AG04450 (cell line): ENCODE measurements at places on chromosomes 6 and 20. TPM values are rescaled to one million over a fixed set of nuclear protein-coding genes. Genes with fewer than 3 reads are reported as not detected.

- DNase-seq, result no peak
These were observed 392.8 kb downstream of the ADGRB3 start for GRCh38 chr6:69027861-69028260.

DNA sequence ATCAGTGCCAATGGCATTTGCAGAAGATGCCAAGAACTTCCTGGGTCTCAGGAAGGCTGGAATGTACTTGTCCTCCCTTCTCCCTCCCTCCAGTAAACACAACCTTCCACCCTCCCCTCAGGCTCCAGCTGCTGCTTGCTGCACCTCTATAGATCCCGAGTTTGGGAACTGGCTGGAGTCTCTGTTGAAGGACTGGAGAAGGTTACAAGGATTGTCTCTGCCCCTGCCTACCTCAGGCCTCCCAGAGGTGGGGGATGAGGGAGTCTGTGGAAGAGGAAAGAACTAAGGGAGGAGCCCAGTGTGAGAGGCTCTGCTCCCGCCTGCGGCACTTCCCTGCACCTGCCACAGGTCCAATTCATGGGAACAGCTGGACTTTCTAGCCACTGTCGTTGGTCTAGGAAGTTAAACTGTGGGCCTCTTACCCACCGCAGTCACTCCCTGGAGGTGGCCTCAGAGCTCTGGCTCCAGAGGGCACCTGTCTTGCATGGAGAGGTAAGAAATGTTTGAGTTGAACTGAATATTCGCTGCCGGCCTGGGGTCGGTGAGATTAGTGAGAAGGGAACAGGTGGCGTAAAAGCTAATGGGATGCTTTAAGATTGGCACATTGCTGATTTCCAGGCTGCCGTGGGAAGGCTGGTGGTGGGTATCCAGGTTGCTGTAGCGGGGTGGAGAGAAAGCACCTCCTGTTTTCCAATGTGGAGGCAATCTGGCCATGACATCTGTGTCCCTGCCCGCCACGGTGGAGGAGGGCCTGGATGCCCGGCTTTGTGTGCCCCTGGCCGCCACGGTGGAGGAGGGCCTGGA is 54.3 kb downstream of the PPP1R14C start:
- no peak for DNase-seq

GRCh38 chr20:48776306-48776705 is 51.5 kb downstream of the PREX1 start:
- no peak for DNase-seq

- no peak for DNase-seq
These were observed 68.6 kb downstream of the CDK19 start for GRCh38 chr6:110746680-110747079.

DNA sequence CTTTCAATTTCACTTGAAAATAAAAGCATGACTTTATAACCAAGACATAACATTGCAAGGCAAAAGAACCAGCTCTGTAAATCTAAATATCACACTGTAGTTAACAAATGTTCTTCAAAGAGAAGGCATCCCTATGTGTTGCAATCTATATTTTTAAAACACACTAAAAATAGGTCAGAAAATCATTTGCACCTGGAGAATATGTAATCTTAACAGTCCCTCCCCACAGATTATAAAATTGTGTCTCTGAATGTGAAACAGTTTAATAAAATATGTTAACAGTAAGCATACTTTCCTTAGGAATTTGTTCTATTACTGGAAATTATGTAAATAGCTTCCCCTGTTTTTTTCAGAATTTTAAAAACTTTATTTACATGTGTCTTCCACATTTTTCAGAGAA is 351.9 kb downstream of the COL12A1 start:
- no peak for DNase-seq

GRCh38 chr6:21861942-21862341 is 268.4 kb downstream of the SOX4 start:
- no peak for DNase-seq

- no peak for DNase-seq
These were observed 7.7 kb downstream of the STX16 start for GRCh38 chr20:58658760-58659159.

DNA sequence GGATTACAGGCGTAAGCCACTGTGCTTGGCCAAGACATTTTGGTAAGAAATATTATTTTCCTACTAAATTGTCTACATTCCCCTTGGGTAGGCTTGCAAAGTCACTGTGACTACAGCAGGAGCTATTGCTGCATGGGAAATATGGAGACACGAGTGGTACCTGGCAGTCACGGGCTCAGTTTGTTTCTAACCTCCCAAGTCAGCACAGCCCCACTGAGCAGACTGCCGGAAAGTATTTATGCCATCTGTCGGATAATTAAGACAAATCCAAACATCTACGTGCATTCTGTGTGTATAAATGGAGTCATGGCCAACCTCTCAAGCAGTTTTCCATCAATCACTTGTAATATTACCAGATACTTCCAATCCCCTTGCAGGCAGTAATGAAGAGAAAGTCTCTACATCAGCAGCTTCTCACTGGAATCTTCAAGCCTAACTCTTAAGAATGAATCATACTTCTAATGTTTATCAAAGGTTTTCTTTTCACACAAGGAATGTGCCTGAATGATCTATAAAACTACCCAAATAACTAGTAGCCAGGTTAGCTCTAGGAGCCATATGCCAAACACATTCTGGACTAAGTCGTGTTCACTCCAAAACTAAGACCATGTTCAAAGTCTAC is 20.1 kb downstream of the PSMB1 start:
- DNase-seq, result no peak

DNA sequence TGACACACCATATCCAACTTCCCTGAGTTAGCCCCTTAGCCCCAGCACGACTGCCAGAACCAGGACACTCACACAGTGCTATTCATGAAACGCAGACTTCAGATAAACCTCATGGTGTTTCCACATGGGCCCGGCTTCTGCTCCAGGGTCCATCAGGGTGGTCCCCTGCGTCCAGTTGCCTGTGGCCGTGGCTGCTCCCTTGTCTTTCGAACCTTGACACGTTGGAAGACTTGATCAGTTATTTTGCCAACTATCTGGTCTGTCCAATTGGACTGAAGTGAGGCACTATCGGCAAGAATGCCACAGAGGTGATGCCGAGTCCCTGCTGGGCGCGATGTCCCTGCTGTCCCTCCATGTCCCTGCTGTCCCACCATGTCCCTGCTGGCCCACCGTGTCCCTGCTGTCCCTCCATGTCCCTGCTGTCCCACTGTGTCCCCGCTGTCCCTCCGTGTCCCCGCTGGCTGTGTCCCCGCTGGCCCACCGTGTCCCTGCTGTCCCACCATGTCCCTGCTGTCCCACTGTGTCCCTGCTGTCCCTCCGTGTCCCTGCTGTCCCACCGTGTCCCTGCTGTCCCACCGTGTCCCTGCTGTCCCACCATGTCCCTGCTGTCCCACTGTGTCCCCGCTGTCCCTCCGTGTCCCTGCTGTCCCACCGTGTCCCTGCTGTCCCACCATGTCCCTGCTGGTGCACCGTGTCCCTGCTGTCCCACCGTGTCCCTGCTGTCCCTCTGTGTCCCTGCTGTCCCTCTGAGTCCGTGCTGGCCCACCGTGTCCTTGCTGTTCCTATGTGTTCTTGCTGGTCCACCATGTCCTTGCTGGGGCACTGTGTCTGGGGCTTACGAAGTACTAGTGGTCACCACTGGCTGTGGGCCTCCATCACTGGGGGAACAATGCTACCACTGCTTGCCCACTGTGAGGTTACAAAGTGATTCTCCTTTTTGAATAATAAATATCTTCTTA is 251.4 kb downstream of the DLL1 start:
- DNase-seq, result no peak

- DNase-seq, result no peak
These were observed 37.0 kb upstream of the RAB23 start for GRCh38 chr6:57259064-57259463.

- peak; percentile 65 for DNase-seq
These were observed 44.8 kb downstream of the AGPAT4 start for GRCh38 chr6:161228921-161229591.

- DNase-seq, result peak; percentile 15
These were observed 78.5 kb upstream of the FRMD1 start for GRCh38 chr6:168157272-168158212.

DNA sequence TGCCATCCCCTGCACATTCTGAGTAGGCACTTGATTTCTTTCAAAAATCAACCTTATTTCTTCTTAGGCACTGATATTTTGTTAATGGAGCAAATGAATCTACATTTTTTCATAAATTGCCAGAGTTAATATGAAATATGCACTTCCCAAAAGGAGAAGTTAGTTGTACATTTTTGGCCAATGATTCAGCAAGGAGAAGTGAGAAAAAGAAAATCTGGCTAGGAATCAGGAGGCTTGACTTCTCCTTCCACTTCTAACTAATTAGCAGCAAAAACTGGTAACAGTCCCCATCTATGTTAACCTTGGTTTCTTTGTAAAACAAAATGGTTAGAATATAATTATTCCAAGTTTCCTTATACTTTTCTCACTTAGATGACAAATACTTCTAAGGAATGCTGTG is 7.0 kb upstream of the DSE start:
- DNase-seq, result no peak

GRCh38 chr6:149270616-149271015 is 46.9 kb upstream of the TAB2 start:
- DNase-seq, result no peak

- no peak for DNase-seq
These were observed 2.4 kb upstream of the MDGA1 start for GRCh38 chr6:37699887-37700619.

DNA sequence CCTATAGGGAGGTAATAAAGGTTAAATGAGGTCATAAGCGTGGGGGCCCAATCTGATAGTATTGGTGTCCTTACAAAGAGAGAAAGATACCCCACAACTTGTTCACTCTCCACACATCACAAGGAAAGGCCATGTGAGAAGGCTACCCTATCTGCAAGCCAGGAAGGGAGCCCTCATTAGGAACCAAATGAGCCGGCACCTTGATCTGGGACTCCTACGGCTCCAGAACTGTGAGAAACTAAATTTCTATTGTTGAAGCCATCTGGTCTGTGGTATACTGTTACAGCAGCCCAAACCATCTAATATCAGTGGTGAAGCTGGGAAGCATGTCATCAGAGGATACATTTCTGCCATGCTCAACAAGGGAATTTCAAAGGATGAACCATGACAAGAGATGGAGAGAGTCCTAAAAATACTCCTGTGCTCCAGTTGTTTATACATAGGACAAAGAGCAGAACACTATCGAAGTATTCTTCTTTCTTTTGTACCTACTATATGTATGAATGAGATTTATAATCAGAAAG is 10.4 kb downstream of the COX7A2 start:
- no peak for DNase-seq

- no peak for DNase-seq
These were observed 122.6 kb upstream of the MLN start for GRCh38 chr6:33926451-33926850.

- no peak for DNase-seq
These were observed 75.6 kb downstream of the CNBD2 start for GRCh38 chr20:36043892-36044515.

The BCL2L1 gene
- 57.5 and 58.6 TPM in 2 replicates for polyA plus RNA-seq

The ADGB gene
- polyA plus RNA-seq, result not detected in 2 replicates

The ZNF337 gene
- polyA plus RNA-seq, result 11.3 and 12.9 TPM in 2 replicates

The SMIM26 gene
- 113 and 138 TPM in 2 replicates for polyA plus RNA-seq

The GATA5 gene
- not detected in 2 replicates for polyA plus RNA-seq

The F13A1 gene
- polyA plus RNA-seq, result not detected in 2 replicates
